ENCODE measurements at places on chromosomes 12 and 14.

- DNase-seq, result no peak
Measured at GRCh38 chr12:26857465-26858176, 24.6 kb upstream of the ITPR2 start.

DNA sequence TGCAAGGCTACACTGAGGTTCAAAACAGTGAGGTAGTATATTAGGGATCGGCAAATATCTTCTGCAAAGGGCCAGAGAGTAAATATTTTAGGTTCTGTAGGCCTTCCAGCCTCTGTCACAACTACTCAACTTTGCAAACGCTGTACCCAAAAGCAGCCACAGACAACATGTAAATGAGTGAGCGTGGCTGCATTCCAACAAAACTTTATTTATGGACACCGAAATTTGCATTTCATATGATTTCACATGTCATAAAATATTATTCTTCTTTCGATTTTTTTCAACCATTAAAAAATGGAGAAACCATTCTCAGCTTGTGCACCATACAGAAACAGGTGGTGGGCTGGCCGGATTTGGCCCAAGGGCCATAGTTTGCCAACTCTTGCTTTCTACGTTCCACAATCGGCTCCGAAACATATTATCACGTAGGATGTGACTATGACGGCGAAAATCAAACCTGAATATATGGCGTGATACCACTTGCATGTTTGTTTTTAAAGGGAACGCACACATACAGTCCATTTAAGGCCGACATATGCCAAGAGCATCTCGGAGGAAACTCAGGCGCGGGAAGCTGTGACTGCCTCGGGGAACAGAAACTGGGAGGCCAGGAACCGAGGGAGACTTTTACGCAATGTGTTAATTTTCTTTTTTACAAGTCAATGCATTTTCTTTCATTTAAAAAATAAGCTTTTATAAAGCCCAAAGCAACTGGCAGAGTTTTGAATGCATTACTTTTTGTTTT, 7.1 kb downstream of the NCOR2 start:
- DNase-seq, result no peak

DNA sequence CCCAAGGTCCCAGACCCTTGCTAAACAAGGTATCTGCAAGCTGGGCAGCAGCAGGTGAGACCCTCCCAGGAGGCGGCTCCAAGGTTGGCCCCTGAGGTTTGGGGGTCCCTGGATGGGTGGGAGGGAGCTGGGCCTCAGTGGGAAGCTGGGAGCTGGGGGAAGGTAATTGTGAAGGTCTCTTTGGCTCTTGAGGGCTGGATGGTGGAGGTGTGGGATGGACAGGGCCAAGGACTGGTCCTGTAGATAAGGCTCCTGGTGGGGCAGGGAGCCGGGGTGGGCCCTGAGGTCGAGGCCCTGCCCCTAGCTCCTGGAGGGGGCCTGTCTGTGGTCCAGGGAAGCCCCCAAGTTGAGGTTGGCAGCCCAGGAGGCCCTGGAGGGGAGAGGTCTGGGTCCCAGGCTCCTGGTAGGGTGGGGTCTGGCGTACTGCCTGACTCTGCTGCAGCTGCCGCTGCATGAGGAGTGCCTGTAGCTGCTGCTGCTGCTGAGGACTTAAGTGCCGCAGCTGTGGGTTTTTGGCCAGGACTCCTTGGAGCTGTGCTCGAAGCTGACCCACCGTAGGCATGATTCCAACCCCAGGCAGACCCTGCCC, 13.1 kb upstream of the PRKAG1 start:
- no peak for DNase-seq

DNA sequence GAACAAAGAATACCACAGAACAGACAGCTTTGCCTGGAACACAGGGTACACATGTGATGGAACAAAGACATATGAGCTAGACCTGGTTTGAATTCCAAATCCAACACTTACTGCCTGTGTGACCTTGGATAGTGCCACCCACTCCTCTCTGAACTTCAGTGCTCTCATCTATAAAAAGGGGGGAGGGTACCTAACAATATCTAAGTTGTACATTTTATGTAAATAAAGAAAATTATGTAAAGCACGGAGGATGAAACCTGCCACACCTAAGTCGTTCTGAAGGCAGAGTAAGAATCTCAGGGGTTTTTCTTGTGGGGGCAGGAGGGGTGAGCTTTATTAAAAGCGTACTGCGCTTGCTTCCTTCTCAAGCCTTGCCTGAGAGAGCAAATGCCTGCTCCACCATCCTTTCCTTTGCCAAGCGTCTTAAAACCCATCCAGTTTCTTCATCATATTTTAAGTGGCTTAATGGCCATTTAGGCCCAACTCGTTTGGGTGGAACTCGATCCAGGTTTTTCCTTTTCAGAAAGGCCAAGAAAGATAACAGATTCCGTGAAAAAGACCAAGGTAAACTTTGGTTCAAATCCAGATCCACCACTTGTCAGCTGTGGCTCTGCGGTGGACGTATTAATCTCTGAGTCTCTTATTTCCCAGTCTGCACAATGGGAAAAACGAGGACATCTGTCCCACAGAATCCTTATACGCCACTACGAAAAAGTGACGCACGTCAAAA, 946 bp downstream of the DDX24 start:
- no peak for DNase-seq

DNA sequence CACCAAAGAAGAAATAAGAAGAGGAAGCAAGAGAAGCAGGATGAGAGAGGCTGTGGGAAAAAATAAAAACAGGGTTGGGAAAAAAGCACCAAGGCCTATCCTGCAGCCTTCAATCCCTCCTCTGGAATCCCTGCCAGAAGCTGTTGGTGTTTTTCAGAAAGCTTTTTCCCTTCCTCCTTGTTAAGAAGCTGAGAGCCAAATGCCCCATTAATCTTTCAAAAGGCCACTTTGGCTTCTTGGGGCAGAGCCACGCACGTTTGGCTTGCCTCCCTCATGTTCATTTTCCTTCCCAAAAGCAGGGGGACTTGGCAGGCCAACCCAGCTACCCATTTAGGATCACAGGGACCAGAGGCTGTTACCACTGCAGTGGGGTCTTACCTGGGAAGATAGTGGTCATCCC, 365.3 kb downstream of the NUAK1 start:
- DNase-seq, result peak; percentile 48

DNA sequence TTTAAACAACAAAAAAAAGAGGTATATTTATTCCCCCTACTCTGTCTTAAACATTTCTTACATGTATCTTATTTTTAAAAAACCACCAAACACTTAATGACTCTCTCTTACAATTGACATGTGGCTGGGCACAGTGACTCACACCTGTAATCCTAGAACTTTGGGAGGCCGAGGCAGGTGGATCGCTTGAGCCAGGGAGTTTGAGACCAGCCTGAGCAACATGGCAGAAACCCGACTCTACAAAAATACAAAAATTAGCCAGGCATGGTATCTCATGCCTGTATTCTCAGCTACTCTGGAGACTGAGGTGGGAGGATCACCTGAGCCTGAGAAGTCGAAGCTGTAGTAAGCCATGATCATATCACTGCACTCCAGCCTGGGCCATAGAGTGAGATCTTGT, 16.0 kb downstream of the SLC41A2 start:
- no peak for DNase-seq

DNA sequence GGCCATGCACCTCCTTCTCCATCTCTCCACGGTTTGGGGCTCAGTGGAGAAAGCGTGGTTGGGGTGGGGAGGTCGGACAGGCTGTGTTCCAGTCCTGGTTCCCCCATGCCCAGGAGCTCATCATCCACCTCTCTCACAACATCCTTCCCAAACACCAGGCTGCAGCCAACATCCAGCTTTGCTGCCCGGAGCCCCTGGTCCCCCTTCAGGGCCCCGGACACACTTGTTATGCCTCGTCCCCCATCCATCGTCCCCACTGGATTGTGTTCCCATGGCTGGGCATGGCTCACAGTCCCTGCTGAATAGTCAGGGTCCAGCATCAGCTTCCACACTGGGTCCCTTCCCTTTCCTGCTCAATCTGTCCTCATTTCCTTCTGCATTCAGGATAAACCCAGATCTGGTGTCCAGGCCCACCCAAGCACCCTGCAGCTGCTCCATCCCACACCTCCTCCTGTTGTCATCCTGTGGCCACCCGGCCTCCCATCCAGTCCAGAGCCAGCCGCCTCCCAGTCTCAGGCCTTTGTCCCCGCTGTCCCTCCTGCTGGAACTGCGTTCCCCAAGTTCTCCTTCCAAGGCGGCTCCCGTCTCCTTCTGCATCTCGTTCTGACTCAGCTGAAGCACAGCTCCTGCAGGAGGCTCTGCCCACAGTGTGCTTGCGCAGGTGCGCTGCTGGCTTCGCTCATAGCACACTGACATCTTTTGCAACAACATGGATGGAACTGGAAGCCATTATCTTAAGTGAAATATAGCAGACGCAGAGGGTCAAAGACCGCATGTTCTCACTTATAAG, 211.4 kb upstream of the RTL1 start:
- DNase-seq, result no peak

DNA sequence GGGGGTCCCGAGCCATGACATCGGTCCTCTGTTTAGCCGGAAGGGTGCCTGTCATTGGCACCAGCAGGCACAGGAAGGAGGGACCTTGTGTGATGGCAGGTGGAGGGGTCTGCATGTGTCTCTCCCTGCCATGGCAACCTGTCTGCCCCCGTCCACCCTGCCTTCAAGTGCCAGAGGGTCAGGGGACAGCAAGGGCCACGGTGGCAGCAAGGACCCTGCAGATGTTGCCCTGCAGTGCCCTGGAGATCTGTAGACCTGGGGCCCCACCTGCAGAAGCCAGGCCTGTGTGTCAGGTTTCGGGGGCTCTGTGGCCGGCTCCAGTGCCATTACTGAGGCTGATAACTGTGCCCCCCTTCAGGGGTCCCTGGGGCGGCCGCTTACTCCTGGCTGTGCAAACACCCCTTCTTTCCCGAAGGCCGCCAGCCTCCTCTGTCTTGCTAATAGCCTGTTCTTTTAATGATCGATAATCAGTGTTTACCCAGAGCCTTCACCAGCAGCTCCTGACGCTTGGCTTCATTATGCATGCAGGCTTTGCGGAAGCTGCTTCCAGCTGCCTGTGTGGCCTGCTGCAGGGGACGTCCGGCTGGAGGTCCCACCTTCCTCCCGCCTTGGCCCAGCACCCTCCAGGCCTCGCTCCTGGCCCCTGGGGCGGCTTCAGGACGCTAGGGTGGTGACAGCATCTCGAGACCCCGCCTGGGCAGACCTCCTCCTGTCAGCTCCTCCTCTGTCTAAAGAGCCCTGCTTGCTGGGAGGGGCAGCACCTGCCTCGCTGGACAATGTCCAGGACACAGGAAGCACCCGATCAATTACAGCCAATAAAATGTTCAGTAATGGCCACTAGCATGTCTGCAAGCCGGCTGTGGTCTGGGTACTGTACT, 153.0 kb downstream of the KIF26A start:
- no peak for DNase-seq

DNA sequence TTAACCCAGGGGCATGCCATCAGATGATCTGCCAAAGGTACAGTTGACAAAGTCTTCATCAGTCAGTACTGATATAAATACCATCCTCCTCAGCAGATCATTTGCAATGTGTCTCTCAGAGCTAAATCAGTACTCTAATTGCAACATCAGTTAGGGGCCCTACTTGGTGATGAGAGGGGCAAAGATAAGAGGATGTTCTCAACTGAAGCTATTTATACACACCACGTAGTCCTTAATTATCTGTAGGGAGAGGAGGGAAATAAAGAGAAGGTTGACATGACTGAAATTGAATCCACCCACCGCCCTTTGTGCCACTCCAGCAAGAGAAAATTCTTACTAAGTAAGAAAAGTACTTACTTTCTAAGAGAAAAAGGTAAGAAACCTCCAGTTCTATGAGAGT, 157.8 kb upstream of the NUDT4 start:
- no peak for DNase-seq

DNA sequence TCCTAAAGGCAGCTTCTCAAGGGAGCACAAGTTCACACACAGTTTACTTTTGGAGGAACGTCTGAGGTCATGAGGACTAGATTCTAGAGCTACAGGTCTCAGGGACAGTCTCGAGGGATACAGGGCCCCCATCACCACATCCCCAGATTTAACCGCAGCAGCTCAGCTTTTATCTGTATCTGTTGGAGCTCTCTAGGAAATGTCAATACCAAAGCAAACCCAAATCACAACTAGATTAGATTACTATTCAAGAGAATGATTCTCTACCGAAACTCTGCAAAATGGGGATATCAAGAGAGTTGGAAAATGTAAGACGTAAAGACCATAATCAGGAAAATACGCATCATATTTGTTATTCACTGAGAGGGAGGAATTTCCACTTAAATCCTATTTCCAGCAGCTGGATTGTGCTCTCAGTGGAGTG, 4.0 kb upstream of the MYRFL start:
- DNase-seq, result no peak

DNA sequence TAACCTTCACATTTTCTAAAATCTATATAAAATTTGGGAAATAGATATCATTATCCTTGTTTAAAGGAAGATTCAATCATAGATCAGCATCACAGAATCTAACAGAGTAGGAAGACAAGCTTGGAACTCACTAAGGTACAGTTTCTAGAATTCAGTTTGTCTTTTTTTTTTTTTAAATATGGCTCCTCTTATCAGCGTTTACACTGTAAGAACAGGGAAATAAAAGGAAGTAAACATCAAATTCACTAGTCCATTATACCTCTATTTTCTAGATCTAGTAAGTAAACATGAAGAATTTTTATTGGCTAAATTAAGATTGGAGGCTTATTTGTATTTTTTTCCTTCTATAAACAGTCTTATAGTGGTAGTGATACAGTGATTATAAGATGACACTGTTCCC, 144.9 kb downstream of the LRIG3 start:
- DNase-seq, result no peak

DNA sequence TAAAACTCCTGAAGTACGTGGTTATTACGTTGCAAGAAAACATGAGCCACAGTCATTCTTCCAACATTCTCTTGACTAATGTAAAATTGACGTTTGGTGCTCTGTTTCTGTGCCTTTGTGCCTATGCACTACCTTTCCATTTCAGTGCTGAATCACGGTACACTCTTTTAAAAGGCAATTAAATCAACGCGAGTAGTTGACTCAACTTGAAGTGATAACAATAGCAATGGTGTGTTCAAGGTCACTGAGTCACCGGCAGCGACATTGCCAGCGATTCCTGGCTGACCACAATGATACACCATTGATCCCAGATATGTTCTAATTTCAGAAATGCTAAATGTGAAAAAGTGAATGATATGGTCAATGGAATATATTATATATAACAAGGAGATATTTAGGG, 17.8 kb downstream of the AK7 start:
- DNase-seq, result no peak

DNA sequence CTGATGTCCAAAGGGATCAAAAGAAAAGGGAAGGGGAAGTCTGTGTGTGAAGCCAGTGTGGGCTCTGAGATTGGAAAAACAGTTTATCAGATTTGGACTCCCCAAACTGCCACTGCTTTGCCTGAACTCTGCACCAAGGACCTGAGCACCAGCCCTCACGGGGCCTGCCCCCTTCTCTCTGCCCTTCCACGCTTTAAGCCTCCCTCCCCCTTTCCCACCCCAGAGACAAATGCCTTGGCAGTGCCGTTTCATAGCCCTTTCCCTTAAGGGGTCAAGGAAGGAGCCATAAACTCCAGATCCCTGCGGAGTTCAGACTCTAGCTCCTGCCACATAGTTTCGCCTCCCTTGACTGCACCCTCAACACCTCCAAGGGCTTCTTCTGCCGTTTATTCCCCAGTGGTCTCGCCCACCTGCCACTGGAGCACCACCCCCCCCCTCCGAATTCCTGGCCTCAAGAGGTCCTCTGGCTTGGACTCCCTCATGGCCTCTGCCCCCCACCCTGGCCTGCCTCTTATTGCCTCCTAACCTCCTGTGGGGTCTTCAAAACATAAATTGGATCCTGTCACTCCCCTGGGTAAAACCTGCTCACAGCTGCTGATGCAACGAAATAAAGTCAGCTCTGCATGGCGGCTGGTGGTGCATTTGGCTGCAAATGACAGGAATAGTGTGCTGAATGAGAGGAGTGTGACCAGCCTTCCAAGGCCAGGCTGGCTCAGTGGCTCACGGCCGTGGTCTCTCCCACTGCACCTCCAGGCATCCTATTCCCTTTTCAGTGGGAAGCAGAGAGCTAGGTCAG, 18.8 kb downstream of the SLC25A29 start:
- no peak for DNase-seq

All from NCI-H2029 treated with DMSO at 0.1 percent for 48 hours (cell line).